ENCODE measurements at places on chromosomes 2 and 18.

DNA sequence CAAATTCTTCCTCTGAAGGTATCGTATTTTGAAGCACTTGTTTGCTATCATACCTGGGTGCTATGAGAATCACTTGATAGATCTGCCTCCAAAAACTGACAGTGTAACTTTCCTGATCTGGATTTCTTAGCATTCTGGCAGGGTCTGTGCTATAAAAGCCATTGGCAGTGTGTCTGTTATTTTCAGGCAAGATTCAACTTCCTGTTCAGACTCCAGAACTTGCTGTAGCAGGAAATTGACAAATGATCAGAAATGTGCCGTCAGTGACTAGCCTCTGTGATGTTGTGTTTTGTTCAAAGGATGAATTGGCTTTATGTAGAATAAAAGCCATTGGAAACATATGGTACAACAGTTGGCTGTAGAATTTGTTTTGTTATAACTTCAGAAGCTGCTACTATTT, 273.3 kb downstream of the PTPRM start:
- no peak for DNase-seq

GRCh38 chr2:172893671-172894070, 158.0 kb downstream of the RAPGEF4 start:
- DNase-seq, result no peak

DNA sequence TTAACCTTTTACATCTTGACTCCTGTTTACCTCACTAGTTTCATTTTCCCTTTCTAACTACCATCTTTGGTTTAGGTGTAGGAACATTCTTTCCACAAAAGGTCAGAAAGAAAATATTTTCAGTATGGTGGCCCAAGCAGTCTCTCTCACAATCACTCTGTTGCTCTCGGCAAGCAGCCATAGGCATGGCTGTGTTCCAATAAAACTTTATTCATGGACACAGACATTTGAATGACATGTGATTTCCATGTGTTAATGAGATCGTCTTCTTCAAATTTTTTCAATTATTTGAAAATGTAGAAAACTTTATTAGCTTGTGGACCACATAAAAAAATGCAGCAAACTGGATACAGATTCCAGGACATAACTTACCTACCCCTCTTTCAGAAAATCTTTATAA, 109.7 kb upstream of the CNTNAP5 start:
- DNase-seq, result no peak

DNA sequence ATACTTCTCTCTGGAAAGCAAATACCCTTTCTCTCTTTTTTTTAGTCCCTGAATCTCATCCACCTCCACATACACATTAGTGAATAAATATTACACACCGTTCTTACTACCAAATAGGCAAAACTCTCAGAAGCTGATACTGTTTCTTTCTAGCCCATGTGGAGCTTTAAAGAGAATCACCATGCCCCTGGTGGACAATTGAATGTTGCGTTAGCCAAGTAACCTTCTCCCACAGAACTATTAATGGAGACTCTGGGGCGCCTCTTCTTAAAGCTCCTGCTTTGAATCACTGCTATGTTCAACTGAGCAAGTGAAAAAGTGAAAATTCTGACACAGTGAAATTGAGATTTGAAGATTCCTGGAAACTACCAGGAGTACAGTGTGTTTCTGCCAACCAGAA, 522.8 kb upstream of the CDH7 start:
- DNase-seq, result no peak

DNA sequence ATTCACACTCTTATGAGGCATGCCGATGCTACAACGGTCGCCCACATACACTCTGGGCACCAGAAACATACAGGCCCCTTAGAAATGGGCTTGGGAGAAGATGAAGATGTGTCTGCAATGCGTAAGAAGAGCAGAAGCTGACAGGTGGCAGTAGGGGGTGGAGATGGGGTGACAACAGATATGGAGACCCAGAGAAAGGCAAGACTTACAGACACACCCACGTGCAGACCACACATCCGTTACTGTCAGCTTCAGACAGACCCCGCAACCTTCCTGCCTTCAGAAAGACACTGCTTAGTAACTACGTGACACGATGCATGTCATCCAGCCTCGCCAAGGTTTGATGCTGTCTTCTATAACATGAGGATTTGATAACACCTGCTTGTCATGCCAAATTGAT, 89.5 kb downstream of the ZFP36L2 start:
- no peak for DNase-seq

DNA sequence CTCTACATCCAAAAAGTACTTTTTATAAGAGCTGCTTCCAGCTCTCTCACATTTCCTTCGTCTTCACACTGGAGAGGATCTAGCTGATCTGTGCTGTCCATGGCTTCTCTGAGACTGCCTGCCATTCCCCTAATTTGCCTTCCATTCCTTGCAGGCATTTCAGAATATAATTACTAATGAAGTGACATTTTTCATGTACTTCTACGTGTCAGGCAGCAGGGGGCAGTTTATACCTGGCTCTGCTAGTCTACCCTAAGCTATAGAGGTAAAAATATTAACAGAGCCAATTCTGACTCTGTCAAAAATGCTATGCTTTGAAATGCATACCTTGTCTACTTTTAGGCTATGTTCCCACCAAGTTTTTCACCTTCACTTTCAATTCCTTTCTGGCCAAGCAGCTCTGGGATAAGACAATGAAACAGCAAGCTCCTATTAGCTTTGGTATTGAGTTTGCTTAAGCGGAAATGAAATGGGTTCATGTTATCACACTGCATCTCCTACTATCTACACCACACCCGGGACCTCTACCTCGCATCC, 81.9 kb downstream of the MEP1B start:
- peak; percentile 33 for DNase-seq

DNA sequence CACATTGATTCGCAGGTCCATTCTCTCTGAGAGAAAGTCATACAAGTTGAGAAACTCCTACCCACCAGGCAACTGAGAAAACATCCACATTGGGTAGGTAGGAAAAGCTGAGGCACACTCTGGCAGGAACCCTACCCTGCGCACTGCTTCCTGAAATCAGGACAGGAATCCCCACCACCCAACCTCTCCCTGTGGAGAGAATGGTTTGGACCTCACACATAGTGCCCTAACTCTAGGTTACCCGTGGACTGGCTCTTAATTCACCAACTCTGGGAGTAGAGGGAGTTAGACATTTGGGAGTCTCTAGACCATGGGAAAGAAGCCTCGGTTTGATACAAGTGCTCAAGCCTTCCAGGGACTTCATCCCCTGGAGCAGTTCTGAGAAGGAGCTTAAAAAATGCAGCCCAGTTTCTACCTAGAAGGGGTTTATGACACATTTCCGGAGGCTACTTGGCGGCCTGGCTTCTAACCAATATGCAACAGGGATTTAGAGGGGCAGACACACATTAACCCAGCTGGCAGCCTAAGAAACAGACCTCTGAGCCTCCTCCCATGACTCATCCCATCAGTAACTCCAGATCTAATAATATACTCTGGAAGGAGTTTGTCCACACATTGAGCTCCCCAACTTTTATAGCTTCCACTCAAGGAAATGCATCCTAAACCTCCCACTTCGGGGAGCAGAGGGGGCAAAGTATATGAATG, 136.7 kb downstream of the EML6 start:
- no peak for DNase-seq

GRCh38 chr2:61928826-61929461, 23.5 kb downstream of the COMMD1 start:
- no peak for DNase-seq

GRCh38 chr2:191032588-191033429, 18.8 kb upstream of the STAT1 start:
- DNase-seq, result no peak

GRCh38 chr18:13265911-13266217, 47.3 kb downstream of the LDLRAD4 start:
- no peak for DNase-seq

DNA sequence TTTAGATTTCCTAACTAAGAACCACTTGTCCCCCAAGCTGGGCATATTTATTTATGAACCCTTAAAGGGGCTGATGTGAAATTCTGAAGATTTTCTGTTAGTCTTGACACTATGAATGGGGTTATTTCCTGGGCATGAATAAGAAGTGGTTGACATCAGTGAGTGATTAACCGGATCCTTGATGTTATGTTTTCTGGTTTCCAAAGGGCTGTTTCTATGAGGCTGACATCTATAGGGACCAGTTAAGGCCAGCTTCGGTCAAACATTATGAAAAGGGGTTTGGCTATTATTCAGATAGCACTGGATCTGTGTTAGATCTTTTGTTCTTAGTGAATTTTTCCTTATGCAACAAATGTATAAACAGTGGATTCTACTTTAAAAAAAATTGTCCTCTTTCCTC, 443.7 kb upstream of the SPRED2 start:
- no peak for DNase-seq

- DNase-seq, result no peak
Observed at GRCh38 chr2:30665761-30666265, 141.4 kb downstream of the CAPN13 start.

GRCh38 chr2:170554278-170554955, 160.7 kb upstream of the SP5 start:
- DNase-seq, result no peak

DNA sequence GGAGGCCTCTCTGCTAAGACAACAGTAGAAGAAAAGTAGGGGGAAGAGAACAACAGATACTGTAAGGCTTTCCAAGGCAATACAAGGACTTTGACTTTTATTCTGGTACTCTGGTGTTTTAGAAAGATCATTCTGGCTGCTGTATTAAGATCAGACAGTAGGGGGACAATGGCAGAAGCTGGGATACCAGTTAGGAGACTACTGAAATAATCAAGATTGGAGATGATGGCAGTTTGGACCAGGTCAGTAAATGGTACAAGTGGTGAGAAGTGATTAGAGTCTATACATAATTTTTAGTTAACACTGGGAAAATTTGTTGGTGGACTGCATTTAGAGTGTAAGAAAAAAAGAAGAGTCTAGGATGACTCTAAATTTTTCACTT, 139.7 kb downstream of the ROCK1 start:
- peak; percentile 21 for DNase-seq

- DNase-seq, result no peak
Observed at GRCh38 chr2:230949966-230950873, 25.2 kb upstream of the GPR55 start.

DNA sequence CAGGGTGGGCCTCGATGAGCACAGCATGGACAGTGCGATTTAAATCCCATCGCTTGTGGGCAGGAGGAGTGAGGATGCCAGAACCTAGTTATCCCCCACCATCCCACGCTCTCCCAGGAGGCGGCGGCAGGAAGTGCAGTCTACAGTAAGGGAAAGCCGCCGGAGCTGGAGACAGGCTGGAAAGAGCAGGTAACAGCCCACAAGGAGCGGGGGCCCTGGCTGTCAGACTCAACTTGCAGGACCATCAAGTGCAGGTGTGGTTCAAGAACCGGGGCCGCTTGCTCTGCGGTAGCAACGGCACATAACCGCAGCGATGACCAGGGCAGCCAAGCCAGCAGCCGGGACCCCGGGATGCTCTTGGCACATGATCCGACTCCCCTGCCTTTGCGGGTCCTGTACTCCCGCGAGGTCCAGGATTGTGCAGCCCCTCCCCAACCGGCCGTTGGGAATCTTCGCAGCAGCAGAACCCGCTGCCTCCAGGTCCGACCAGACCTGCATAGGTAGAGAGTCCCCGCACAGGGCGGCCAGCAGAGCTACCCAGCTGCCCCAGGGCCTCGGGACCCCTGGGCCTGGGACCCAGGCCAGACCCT, 82.1 kb downstream of the BIN1 start:
- DNase-seq, result no peak

GRCh38 chr2:39119732-39120520, 925 bp downstream of the SOS1 start:
- DNase-seq, result peak; percentile 76

DNA sequence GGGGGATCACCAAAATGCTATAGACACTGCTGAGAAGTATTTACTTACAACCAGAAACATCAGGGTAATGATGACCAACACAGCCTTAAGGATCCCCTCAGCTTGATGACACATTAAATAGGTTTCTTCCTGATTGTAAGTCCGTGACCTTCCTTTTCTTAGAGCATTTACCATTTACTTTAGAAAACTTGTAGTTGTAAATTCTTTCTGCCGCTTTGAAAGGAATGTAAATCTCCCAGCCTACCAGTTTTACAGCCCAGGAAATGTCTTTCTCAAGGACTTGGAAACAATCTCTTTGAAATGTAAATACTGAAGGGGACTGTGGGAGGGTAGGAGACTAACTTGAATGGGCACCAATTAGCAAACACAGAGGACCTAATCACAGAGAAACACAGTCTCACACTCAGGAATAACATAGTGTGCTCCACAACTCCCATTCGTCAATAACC, 278.6 kb downstream of the DSC3 start:
- DNase-seq, result no peak

DNA sequence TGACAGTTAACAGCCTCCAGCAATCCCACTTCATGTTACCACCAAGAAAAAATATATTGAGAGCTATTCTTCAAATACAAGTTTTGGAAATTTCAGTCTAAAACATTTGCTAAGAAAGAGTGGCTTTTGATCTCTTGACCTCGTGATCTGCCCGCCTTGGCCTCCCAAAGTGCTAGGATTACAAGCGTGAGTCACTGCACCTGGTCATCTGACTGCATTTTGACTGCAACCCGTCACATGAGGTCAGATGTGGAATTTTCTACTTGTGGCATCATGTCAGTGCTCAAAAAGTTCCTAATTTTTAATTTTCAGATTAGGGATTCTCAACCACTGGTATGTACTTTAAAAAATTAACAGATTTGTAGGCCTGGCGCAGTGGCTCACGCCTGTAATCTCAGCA, 9.1 kb upstream of the CLK1 start:
- DNase-seq, result no peak

GRCh38 chr2:57621122-57621663, 425.4 kb upstream of the VRK2 start:
- no peak for DNase-seq

DNA sequence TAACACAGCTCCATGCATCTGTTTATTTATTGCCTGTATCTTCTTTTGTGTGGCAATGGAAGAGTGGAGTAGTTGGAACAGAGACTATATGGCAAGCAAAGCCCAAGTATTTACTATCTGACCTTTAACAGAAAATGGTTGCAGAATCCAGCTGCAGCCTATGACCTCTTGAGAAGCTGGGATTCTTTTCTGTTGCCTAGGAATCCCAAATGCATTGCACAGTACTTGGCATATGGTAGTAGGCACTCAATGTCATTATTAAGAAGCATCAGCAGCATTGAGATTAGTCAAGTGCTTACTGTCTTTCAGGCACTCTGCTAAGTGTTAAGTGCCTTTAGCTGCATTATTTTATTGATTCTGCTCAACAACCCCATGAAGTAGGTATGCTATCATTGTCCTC, 331.6 kb downstream of the CCDC85A start:
- no peak for DNase-seq

GRCh38 chr2:143356336-143356735, 227.1 kb downstream of the ARHGAP15 start:
- DNase-seq, result no peak

GRCh38 chr2:128789776-128790455, 471.2 kb upstream of the HS6ST1 start:
- DNase-seq, result no peak

Data from germinal center (tissue), 1 donor.